Mesenchymal stem cell (in vitro differentiated cells and primary cell): ENCODE measurements at places on chromosomes 3 and 15.

GRCh38 chr3:162933656-162934055 lies 1437.0 kb downstream of the OTOL1 start:
- H3K27ac ChIP-seq: no peak overlapping the region

DNA sequence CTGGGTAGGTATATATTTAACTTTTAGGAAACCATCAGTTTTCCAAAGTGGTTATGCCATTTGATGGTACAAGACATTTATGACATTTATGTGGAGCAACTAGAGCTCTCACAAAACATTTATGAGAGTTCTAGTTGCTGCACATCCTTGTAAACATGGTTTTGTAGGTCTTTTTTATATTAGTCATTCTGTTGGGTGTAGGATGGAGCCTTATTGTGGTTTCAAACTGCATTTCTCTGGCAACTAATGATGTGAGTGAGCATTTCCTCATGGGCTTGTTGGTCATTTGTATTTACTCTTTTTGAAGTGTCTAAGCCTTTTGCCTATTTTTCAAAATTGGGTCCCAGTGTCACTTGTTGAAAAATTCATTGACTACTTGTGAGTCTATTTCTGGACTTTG lies 45.7 kb upstream of the MGLL start:
- no peak overlapping the region for H3K27ac ChIP-seq
- H3K4me3 ChIP-seq: no peak overlapping the region
- H3K36me3 ChIP-seq: no peaks in the 10 kb centered on the region
- DNase-seq: no peak
- H3K4me1 ChIP-seq: peaks cover 2% of the 10 kb centered on the region

DNA sequence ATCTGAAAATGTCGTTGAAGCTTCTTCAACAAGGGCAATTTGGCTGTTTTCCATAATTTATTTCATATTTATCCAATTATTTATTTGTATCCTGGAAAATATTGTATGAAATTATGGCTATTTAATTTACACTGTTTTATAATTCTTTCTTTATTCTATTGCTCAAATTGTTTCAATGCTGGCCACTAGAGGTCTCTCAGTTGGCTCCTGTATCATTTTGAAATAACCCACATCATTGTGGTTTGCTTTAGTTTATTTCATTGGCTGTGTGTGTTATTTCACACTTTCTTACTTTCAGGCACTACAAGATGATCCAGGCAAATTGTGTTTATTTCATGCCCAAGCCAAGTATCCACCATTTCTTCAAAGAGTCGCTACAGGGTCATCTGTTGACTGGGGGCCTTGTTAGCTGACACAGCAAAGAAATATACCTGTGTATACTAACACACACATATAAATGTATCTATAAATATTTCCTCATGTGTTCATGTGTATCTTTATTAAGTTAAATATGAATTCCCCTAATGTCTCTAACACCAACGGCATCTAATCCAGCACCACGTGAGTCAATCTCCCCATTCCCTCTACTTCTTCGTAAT lies 86.2 kb downstream of the NPAP1 start:
- H3K36me3 ChIP-seq: no peaks in the 10 kb centered on the region
- no peaks in the 10 kb centered on the region for H3K4me1 ChIP-seq
- no peaks in the 10 kb centered on the region for H3K27me3 ChIP-seq
- DNase-seq: peak; percentile 16

GRCh38 chr15:66292571-66293418 lies 573 bp upstream of the DIS3L start:
- peaks cover under 1% of the 10 kb centered on the region for H3K36me3 ChIP-seq
- H3K4me1 ChIP-seq: peaks cover 8% of the 10 kb centered on the region
- H3K27me3 ChIP-seq: no peaks in the 10 kb centered on the region
- peak overlapping the region; percentile 85 for H3K4me3 ChIP-seq
- H3K27ac ChIP-seq: peak overlapping the region; percentile 17

DNA sequence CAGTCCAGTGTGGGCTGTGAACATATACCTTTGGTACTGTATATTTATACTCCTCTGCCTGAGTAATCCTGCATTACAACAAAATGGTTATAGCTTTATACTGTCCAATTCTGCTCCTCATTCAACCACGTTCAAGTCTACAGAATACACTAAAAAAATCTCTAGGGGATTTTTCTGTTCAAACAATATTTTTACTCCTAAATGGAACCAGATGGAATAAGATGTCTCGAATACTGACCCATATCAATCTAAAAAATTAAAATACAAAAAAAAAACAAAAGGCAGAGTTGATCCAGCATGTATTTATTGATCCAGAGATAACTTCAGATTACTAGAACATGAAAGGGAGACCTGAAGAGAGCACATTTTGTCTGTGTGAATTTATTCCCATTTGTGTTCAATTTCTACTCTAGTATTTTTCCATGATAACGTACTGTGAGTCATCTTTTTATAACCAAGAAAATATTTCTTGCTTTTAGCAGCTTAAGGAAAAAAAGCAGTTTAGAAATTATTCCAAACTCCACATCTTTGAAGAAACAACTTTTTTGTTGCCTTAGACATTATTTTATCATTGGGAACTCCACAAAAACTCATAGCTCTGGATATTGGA lies 910.7 kb downstream of the TBL1XR1 start:
- DNase-seq: no peak
- no peaks in the 10 kb centered on the region for H3K36me3 ChIP-seq
- no peak overlapping the region for H3K4me3 ChIP-seq
- H3K4me1 ChIP-seq: no peaks in the 10 kb centered on the region
- no peak overlapping the region for H3K27ac ChIP-seq

GRCh38 chr3:79245284-79246138 lies 522.3 kb downstream of the ROBO1 start:
- H3K27ac ChIP-seq: no peak overlapping the region
- no peaks in the 10 kb centered on the region for H3K27me3 ChIP-seq
- H3K4me1 ChIP-seq: no peaks in the 10 kb centered on the region
- no peaks in the 10 kb centered on the region for H3K36me3 ChIP-seq

DNA sequence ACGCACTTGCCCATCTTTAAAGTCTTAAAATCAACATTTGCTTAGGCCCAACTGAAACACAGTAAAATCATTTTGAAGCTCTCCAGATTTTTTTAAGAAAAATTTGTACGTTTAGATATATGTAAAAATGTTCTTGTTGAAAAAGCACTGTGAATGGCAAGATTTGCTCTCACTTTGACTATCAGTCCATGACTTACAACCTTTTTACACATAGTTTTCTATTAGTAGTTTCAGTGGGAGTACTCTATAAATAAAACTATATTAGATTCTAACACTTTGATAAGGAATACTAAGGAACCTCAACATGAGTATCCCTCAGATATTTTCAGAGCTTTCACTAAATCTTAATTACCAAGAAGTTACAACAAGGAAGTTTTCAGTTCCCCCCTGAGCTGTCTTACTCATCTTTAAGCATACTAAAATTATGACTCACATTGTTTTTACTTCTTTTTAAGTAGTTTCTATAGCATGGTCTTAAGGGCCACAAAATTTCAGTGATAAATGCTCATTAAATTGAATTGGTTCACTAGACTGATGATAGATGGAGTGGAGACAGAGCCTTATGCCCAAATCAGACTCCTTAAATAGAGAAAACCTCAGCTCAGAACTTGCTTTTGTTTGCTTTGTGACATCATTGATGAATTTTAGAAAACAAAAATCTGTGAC lies 31.6 kb upstream of the RAP2B start:
- H3K27ac ChIP-seq: peak overlapping the region; percentile 79
- no peaks in the 10 kb centered on the region for H3K27me3 ChIP-seq
- H3K4me1 ChIP-seq: no peaks in the 10 kb centered on the region
- no peak overlapping the region for H3K4me3 ChIP-seq

GRCh38 chr3:17938313-17938712 lies 195.9 kb upstream of the TBC1D5 start:
- H3K4me1 ChIP-seq: no peaks in the 10 kb centered on the region
- no peaks in the 10 kb centered on the region for H3K36me3 ChIP-seq
- H3K4me3 ChIP-seq: no peak overlapping the region
- no peak overlapping the region for H3K27ac ChIP-seq
- no peak for DNase-seq

DNA sequence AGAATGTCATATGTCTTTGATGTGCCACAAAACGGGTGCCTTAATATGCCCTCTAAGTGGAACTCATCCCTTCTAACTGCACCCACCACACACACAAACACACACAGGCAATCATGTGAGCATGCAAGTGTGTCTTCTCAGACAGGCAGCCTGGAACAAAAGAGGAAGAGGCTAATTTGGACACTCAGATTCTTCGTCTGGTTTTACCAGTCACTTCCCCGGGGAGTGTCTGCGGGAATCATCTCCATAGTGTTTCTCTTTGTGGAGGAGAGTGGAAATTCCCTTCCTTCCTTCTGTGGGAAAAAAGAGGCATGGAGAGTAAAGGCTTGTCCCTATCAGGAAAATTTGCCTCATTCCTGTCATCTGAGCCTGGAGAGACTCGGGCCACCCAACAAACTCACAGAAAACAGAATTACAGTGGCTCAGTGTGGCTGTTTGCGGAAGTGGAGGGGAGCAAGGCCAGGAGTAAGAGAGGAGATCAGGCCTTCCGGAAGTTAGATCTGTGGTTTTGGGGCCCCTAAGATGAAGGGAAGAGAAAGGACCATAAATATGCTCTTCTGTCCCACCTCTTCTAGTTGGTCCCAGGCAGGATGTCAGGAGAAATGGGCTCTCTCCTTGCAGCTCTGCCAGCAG lies 212.6 kb upstream of the SEMA6D start:
- H3K27ac ChIP-seq: no peak overlapping the region
- no peak overlapping the region for H3K4me3 ChIP-seq
- DNase-seq: peak; percentile 56
- H3K36me3 ChIP-seq: no peaks in the 10 kb centered on the region
- H3K4me1 ChIP-seq: no peaks in the 10 kb centered on the region

- DNase-seq: peak; percentile 92
- peak overlapping the region; percentile 17 for H3K27ac ChIP-seq
- H3K4me3 ChIP-seq: no peak overlapping the region
- peaks cover 31% of the 10 kb centered on the region for H3K4me1 ChIP-seq
- H3K36me3 ChIP-seq: no peaks in the 10 kb centered on the region
Measured at GRCh38 chr15:78212546-78213424, 21.6 kb downstream of the ACSBG1 start.

GRCh38 chr3:69204315-69204957 lies 82.0 kb upstream of the LMOD3 start:
- H3K27ac ChIP-seq: peak overlapping the region; percentile 47
- H3K27me3 ChIP-seq: no peaks in the 10 kb centered on the region
- no peak for DNase-seq
- no peaks in the 10 kb centered on the region for H3K36me3 ChIP-seq
- H3K4me1 ChIP-seq: peaks cover 9% of the 10 kb centered on the region

GRCh38 chr15:62760538-62760937 lies 282.0 kb upstream of the TPM1 start:
- no peaks in the 10 kb centered on the region for H3K27me3 ChIP-seq
- H3K36me3 ChIP-seq: peaks cover 16% of the 10 kb centered on the region
- DNase-seq: no peak
- peaks cover 17% of the 10 kb centered on the region for H3K4me1 ChIP-seq
- H3K4me3 ChIP-seq: no peak overlapping the region

DNA sequence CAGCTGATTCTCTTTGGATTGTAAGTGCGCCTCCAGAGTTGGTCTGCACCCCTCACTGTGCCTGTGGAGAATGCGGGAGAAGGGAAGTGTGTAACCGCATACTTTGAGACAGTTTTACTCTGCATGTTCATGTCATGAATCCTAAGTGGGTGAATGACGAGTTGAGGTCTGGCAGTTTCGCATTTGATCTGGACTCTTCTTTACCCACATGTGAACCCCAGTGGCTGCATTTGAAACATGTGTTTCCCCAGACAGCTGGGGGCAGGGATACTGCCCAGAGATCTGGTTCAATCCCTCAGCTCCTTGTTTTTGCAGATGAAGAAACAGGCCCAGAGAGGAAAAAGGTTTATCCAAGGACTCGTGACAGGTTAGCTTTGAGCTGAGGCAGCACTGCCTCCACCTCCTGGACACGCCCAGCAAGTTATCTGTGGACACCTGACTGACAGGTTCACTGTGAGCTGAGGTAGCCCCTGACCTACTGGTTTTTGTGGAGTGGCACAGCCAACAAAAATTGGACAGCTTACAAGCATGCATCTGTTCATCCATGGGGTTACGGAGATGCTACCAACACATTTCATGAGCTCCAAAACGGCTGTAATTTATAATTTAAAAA lies 207.3 kb downstream of the XXYLT1 start:
- H3K27me3 ChIP-seq: peaks cover 23% of the 10 kb centered on the region
- H3K36me3 ChIP-seq: peaks cover 9% of the 10 kb centered on the region
- no peak for DNase-seq
- H3K4me1 ChIP-seq: peaks cover 2% of the 10 kb centered on the region
- no peak overlapping the region for H3K4me3 ChIP-seq
- no peak overlapping the region for H3K27ac ChIP-seq

DNA sequence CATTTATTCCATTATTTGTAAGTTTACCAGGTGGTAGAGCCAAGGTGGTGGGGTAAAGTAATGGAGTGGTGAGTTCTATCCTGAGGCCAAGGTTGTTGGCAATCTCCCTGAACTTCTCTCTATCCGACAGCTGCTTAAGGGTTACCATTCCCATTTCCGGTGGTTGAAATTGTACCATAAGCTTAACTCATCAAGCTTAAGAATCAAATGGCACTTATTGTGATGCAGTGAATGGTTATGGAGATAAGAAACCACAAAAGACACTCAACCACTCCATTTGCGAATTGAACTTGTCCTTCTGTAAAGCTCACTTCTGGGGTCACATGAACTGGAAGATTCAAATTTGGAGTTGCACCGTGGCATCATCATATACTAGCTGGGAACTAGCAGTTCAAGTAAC lies 287.4 kb upstream of the SLCO3A1 start:
- H3K4me3 ChIP-seq: no peak overlapping the region
- no peaks in the 10 kb centered on the region for H3K4me1 ChIP-seq
- H3K27me3 ChIP-seq: no peaks in the 10 kb centered on the region
- no peak for DNase-seq
- no peaks in the 10 kb centered on the region for H3K36me3 ChIP-seq
- H3K27ac ChIP-seq: no peak overlapping the region

GRCh38 chr15:78599189-78599588 lies 21.6 kb downstream of the CHRNA3 start:
- H3K36me3 ChIP-seq: no peaks in the 10 kb centered on the region
- peaks cover 12% of the 10 kb centered on the region for H3K27me3 ChIP-seq
- no peak overlapping the region for H3K27ac ChIP-seq
- DNase-seq: no peak
- no peaks in the 10 kb centered on the region for H3K4me1 ChIP-seq
- no peak overlapping the region for H3K4me3 ChIP-seq
